Posterior vena cava (tissue), 2 donors: ENCODE measurements at places on chromosomes 1 and 21.

DNA sequence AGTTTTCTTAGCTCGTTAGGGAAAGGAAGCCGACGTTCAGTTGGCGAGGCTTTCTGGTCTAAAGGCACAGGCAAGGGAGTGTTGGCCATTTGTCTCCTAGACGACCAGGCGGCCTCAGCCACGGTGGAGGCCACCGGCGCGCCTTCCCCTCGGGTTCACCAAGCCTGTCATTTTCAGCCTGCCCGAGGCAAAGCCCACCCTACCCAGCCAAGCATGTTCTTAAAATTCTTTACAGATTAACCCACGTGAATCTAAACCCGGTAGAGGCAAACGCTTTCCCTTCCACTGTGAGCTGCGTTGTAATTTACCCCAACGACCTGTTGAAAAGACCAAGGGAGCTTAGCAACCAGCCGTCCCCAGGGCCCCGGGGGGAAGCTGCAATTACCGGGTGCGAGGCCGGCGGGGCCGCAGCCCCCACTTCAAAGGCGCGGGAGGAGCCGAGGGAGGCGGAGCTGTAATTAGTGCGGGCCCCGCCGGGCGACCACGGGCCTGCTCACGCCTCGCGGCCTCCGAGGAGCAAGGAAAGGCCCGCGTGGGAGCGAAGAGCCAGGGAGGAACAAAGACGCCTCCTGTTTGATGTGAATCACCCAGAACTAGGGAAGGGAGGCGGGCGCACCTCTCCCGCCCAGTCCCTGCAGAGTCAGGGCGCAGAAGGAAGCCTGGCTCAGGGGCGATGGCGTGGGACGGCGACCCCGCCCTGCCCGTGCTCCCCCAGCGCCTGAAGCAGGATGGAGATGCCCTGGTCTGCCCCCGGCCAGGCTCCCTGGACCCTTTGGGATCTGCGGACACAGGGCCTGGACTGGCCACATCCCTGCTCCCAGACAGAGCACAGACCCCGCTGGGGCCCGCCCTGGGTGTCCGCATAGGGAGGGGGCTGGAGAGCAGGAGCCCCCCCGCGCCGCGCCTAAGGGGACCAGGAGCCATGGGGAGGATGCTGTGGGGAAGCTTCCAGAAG, 12.1 kb upstream of the TSPEAR start:
- peak; percentile 72 for DNase-seq

GRCh38 chr1:58783090-58783992, 506 bp downstream of the JUN start:
- peak; percentile 93 for DNase-seq

GRCh38 chr1:202965422-202965821, 1.6 kb downstream of the CYB5R1 start:
- no peak for DNase-seq

DNA sequence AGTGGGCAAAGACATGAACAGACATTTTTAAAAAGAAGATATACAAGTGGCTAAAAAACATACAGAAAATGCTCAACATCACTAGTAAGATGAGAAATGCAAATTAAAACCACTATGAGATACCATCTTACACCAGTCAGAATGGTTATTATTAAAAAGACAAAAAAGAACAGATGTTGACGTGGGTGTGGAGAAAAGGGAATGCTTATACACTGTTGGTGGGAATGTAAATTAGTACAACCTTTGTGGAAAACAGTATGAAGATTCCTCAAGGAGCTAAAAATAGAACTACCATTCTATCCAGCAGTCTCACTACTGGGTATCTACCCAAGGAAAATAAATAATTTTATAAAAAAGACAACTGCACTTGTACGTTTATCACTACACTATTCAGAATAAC, 73.9 kb downstream of the EBNA1BP2 start:
- DNase-seq: no peak

GRCh38 chr1:107900090-107900945, 64.7 kb downstream of the VAV3 start:
- DNase-seq: no peak

DNA sequence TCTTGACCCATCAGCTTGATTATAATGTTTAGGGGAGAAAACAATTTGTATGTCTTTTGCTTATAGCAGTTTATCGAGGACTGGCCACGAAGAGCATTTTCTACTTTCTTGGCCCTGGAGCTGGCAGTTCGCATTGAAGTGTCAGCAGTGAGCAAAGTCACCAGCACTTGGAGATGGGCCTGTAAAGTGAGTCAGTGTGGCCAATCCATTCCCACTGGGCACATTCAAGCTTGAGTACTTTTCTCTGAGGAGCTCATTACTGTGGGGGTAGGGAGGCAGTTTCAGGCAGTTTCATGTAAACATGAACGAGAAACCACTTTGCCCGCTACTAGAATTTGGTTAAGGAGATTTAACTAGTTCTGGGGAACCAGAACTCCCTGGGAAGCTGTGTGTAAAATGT, 164.8 kb downstream of the PRDM2 start:
- DNase-seq: no peak

DNA sequence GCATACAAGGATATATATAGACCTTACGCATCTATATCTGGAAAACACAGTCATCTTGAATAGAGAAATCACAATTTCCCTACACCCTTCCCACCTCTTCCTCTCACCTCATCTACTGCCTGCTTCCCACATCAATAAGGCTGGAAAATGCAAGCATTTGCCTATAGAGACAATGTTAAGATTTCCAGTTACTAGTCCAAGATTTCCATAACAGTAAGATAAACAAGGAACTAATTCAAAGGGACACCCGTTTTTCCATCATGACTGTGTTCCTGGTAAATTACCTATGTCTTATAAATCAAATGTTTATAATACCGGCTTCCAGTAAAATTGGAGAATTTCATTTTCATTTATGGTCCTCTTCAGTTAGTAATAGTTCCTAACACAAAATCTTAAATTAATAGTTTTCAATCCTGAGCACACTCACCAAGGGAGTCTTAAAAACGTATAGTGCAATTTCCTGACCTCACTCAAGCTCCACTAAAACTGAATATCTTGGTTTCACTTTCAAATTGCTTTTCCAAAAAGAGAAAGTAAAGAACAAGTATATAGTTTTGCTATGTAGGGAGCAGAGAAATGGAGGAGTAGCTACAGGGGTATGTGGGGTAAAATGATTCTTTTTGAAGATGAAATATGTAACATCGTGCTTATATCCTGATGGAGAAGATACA, 398.7 kb downstream of the PLPP3 start:
- no peak for DNase-seq

GRCh38 chr1:3290915-3291314, 163.6 kb upstream of the ARHGEF16 start:
- no peak for DNase-seq

- no peak for DNase-seq
These were observed 75.2 kb upstream of the B3GALT5 start for GRCh38 chr21:39537571-39537970.

DNA sequence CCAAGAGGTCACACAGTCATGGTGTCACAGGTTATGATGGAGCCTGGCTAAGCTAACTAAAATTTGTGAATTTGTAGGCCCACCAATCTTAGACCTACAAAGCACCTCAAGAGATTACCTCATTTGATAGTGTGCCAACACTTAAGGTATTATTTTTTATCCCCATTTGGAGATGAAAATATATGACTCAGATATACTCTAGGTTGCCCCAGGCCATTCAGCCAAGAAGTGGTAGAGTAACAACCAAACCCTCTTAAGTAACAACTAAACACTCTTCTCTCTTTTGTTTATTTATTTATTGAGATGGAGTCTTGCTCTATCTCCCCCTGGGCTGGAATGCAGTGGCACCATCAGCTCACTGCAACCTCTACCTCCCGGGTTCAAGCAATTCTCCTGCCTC, 14.3 kb downstream of the NPL start:
- no peak for DNase-seq

- DNase-seq: peak; percentile 41
These were observed 413.4 kb downstream of the CAMTA1 start for GRCh38 chr1:7198664-7199063.

GRCh38 chr1:202159534-202160371, 649 bp downstream of the PTPN7 start:
- DNase-seq: no peak

- DNase-seq: no peak
These were observed 74.3 kb upstream of the NBL1 start for GRCh38 chr1:19569786-19570185.

GRCh38 chr1:29202053-29202452, 20.4 kb upstream of the SRSF4 start:
- DNase-seq: no peak

- DNase-seq: no peak
These were observed 5.4 kb downstream of the PPP2R5A start for GRCh38 chr1:212290608-212291007.

DNA sequence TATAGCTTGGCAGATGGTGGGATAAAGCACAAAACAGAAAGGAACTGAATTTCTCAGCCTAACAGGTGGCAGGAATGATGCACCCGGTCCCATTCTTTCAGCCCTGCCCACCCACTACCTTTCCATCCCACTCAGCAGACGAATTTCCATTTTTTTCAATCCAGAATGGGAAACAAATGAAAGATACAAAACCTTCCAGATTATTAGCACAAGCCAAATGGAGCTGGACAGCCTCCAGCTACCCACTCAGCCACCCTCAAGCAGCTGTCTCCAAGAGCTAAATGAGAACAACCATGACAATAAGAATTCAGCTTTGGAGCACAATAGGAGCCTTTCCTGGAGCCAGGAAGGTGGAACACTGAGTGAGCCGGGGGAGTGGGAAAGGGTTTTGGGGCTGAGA, 96.3 kb upstream of the ST6GALNAC5 start:
- DNase-seq: no peak

- no peak for DNase-seq
These were observed 90.0 kb upstream of the LRRN2 start for GRCh38 chr1:204775546-204775945.

DNA sequence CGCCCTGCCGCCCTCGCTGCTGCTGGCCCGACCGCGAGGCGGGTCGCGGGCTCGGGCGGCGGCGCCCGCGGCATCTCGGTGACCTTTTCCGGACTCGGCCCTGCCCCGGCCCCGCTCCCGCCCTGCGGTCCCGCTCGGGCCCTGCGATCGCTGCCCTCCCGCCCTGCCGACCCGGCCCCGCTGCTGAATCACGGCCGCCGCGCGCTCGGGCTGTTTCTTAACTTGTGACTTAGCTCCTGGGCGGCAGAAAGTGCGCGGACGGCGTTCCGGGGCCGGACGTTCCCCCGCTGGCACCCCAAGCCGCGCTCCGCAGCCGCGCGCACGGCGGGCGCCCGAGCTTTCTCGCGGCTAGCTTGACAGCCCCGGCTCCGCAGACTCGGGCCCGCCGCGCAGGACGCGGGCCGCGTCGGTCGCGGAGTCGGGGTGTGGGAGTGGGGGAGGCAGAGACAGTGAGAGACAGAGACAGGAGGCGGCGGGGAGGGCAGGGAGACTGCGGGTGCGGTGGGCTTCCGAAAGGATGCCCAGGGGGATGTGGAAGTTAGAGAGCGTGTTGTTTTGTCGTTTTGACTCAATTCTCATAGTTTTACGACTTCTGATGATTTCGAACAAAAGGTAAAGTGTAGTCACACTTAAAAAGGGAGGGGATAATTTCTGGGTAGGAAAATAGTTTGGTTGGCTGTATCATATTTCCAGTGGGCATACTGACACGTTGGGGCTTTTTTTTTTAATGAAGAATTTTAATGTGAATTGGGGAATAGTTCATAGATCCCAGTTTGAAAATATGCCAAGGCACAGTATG, 49.8 kb downstream of the PRDM2 start:
- DNase-seq: peak; percentile 93

DNA sequence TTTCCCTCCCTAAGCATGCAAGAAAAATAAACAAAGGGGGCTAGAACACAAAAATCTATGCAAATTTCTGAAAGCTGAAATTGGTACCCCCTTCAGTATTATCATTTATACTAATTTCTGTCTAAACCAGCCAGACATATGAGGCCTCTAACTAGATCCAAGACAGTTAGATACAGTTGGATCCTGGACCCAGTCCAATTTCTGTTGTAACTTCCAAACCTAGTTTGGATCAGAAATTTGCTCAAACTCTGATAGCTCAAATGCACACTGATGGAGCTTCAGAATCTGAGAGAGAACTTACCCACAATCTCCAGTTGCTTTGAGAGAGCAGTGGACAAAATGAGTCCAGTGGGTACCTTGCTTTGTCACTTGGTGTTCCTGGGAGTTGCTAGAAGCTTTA, 11.9 kb downstream of the CEP350 start:
- no peak for DNase-seq

GRCh38 chr1:61395146-61395800, 312.9 kb downstream of the NFIA start:
- no peak for DNase-seq

GRCh38 chr1:9737057-9737456, 85.5 kb downstream of the PIK3CD start:
- peak; percentile 69 for DNase-seq

- no peak for DNase-seq
These were observed 247.4 kb downstream of the CRB1 start for GRCh38 chr1:197515421-197515820.

DNA sequence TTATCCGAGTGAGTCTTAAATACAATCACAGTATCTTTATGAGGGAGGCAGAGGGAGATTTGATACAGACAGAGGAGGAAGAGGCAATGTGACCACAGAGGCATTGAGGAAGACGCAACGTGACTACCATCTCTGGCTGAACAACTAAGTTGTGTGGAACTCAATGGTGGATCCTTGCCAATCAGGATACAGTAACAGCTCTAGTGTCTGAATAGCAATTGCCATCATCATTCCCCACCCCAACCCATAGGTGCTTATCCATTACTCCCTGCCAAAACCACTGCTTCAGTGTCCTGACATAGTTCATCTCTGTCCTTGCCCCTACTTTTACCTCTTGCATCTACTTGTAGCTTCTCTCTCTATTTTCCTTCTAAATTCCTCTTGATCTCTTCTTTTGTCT, 20.5 kb upstream of the RHBDL2 start:
- DNase-seq: no peak

GRCh38 chr1:160024195-160024905, 7.4 kb downstream of the PIGM start:
- no peak for DNase-seq

GRCh38 chr1:215523906-215524305, 43.2 kb upstream of the KCTD3 start:
- DNase-seq: no peak

DNA sequence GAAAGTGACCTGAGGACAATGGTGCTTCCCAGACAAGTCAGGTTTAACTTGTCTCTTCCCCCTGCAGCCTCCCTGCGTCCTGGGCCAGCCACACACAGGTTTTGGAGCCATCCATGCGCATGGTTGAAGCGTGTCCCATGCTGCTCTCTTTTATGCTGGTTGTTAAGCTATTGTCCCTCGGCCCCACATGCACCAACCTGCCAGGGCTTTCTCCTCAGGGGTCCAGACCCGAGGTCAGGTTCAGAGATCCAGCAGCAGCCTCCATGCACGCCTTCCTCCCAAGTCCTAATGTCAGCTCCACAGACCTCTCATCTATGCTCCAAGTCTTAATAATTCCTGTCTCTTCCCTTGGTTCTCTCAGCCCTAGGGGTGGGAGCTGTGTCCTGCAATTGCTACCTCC, 1.6 kb downstream of the ABCA4 start:
- DNase-seq: no peak

GRCh38 chr1:218718206-218718605, 373.1 kb downstream of the TGFB2 start:
- no peak for DNase-seq

- peak; percentile 34 for DNase-seq
These were observed 42.1 kb downstream of the MYOM3 start for GRCh38 chr1:24069817-24070216.
